ENCODE measurements at places on chromosomes 7 and 10.

DNA sequence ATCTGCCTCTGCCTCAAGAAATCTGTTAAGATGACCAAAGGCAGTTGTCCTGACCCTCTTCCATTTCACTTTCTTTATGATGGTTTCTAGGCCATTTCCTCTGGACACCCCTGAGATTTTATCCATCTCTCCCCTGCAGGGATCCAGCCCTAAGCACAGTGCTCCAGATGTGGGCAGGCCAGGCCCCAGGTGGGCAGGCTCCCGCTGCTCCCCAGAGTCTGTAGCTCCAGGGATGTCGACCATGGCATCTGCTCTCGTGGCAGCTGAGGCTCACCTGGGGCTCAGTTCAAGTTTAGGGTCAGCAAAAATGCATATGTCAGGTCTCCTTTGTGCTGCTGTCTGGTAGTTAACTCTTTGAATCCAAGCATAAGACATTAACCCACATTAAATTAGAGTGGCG lies 11.8 kb downstream of the CEP41 start:
- DNase-seq = no peak

DNA sequence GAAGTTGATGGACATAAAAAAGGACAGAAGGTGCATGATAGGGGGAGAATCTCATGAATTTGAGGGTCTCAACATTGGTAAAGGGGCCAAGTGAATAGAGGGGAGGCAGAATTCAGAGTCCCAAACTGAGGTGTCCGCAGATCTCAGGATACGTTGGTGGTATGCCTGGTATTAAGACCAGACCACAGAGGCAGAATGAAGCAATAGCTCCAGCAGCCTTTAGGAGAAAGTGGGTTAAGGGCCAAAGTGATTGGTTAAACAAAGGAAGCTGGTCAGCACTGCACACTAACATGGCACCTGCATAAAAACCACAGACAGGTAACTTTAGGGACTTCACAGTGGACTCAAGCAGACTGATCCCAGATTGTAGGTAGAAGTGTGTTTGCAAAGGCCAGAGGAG lies 37.5 kb downstream of the MEST start:
- DNase-seq = no peak

DNA sequence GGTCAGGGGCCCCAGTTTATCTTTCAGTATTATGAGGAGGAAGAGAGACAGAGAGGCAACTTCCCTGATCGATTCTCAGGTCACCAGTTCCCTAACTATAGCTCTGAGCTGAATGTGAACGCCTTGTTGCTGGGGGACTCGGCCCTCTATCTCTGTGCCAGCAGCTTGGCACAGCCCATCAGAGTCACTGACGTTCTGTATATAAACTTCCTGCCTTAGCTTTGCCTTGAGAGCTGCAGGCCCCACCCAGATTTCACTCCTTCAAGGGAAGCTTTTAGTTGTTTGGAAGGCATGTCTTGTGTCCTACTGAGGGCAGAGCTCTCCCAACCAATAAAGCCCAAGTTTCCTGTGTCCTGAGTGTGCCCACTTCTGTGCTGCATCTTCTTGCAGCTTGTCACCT lies 242.5 kb upstream of the PRSS58 start:
- DNase-seq = no peak

- DNase-seq = peak; percentile 69
Measured at GRCh38 chr10:73644015-73644743, 2.9 kb upstream of the MYOZ1 start.

DNA sequence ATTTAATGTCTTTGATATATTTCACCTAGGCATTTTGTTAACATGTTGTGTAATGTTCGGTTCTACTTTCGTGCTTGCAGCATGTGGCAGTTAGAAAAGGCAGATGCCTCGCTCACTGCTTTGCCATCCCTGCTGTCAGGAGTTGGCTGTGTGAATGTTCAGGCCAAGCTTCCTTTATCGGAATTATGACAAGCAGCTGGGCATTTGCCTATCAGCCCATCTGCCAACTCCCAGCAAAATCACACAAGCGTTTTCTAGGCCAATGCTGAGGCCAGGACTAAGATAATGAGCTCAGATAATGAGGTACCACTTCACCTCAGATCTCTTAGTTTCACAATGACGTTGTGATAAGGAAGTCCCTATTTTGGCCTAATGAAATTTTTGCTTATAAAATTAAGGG lies 212.7 kb upstream of the FAM3C start:
- no peak for DNase-seq

DNA sequence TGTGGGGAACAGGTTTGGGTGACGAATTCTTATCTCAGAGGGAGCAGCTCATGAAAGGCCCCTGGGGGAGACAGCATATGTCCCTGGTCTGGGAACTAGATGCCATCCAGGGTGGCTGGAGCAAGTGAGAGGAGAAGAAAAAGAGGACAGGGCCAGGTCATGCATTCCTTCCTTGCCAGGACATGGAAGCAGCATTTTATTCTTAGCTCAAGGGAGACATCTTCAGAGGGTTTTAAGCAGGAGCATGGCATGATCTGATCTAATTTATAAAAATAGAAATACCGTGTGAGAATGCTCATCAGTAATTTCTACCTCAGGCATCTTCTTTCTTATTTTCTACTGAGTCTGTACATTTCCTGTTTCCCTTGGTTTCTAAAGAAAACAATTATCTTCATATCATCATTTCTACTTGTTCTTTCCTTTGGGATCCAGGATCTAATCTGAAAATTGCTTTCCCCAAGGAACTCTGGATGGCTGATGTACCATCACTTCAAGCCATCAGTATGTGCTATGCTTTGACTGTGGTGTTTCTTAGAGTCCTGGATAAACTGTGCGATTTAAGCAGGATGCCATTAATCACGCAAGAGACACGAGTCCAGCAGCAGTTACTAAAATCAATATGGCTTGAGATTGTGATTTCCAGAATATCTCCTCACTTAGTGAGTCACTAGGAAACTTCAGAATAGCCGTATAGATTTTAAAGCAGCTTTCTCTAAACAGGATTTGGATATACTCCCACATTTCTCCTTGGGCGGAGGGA lies 386.2 kb downstream of the GALNT17 start:
- DNase-seq = no peak

DNA sequence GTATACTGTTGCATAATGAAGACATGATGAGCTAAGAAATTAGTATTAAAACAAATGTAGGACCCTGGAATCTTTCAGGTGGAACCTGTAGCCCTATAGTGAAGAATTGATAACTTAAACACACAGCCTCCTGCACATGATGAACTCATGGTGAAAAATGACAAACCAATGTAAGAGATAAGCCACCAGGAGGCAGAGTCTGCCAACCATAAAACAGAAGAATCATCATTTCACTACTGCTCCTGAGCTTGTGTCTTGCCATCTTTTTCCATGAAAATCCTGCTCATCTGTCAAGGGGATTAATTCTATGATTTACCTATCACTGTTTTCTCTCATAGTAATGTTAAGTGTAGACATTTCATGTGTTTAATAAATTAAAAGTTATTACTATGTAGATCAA lies 363.9 kb downstream of the MALRD1 start:
- DNase-seq = no peak

DNA sequence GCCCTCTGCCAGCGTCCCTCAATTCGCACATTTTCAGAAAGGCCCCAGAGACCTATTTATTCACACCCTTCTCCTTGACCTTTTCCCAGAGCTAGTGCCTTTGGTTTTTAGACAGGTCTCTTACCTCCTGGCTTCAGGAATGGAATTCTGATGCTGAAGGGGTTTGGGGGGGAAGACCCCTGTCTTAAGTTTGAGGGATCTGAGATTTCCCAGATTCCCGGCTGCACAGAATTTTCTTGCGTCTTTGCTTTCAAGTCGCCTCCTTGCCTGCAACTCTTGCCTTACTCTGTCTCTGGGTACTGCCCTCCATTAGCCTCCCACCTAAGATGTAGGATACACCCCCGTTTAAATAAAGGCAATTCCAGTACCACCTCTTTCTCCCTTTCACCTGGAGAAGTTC lies 1.9 kb downstream of the GATA3 start:
- DNase-seq = no peak

DNA sequence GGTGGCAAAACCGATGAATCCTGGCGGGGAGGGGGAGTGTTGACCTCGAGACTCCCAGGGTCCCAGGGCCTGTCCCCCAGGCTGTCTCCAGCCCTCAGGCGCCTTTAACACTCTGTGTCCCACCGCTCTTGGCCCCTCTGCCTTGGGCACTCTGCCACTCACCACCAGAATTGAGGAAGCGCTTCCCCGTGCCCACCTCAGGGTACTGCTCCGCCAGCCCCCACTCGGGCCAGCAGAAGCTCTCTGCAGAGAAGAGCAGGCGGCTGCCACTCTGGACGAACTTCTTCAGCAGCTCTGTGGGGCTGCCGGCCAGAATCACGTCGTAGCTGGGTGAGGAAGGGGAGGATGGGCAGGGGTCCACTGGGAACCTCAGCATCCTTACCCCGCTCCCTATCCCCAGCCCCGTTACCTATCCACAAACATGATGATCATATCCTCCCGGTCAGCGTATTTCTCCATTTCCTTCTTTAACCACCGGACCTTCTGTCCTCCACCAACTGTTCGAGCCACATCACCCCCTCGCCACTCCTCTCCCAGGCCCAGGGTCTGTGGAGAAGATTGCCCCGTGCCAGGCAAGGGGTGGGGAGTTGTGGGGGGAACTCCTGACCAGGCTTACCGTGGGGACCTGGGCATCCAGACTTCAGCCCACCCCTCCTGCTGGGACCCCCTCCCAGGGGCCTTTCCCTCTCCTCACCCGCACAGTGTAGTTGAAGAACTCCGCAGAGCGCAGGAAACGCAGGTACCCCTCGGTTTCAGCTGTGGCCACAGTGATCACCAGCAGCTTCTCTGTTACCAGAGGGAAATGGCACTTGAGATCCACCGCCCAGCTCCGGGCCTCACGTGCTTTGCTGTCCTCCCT lies 1.2 kb downstream of the PLOD3 start:
- DNase-seq = no peak

DNA sequence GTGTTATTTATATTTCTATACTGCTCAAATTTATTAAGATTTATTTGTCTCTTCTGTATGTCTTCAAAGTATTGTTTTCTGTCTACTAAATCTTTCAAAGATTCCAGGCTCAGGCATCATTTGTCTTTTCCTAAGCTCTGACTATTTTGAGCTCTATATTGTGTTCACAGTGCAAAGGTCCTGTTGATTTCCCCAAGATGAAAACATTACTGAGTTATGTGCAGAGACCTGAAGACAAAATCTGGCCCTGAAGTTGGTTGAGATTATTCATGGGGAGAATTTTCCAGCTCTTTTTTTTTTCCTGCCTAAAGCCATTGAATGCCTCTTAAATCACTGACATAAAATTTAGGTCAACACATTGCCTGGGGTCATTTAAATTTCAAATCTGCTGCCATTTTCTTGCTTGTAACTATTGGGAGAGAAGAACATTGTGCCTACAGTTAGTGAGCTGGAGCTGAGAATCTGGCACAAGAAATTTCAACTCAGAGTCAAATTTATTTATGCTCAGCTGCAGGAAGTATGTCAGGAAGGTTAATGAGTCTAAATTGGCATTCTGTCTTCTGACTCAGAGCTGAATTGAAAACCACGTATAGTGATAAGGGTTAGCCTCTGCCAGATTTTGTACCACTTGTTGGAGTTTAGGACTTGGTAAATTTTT lies 31.6 kb downstream of the CSTF2T start:
- no peak for DNase-seq

GRCh38 chr10:4088354-4089066 lies 303.5 kb upstream of the KLF6 start:
- no peak for DNase-seq

GRCh38 chr10:36531621-36532020 lies 593.8 kb upstream of the ANKRD30A start:
- no peak for DNase-seq

DNA sequence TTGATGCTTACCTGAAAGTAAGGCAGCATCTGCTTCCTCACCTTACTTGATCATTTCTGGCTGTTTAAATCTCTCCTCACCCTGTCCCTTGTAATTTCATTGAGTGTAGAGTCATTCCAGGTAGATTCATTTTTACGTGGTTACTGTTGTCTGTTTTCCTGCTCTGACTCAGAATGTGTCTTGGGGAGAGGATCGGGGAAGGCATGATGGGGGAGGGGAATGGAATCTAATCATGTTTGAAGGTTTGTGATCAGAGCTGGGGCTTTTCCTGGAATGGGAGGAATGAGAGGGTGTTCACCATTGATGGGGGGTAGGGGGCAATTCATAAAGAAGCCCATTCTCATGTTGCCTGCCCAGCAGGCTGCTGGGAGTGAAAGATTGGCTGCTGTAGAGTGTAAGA lies 18.7 kb downstream of the SEC24C start:
- DNase-seq = no peak

GRCh38 chr10:18719811-18720210 lies 60.6 kb downstream of the ARL5B start:
- no peak for DNase-seq

Measured in sciatic nerve (tissue), 2 donors.